Lung (tissue), 17 donors: ENCODE measurements at places on chromosomes 13 and 19. TPM values are rescaled to one million over a fixed set of nuclear protein-coding genes. Genes with fewer than 3 reads are reported as not detected.
A peak's percentile ranks its signal among the peaks of the same experiment; 100 is the strongest.

GRCh38 chr13:113002206-113002912, 33.3 kb downstream of the MCF2L start:
- H3K27me3 ChIP-seq: no peaks in the 10 kb centered on the region
- no peak overlapping the region for H3K27ac ChIP-seq
- DNase-seq: no peak
- no peak overlapping the region for H3K4me3 ChIP-seq
- H3K4me1 ChIP-seq: peaks cover 13% of the 10 kb centered on the region

DNA sequence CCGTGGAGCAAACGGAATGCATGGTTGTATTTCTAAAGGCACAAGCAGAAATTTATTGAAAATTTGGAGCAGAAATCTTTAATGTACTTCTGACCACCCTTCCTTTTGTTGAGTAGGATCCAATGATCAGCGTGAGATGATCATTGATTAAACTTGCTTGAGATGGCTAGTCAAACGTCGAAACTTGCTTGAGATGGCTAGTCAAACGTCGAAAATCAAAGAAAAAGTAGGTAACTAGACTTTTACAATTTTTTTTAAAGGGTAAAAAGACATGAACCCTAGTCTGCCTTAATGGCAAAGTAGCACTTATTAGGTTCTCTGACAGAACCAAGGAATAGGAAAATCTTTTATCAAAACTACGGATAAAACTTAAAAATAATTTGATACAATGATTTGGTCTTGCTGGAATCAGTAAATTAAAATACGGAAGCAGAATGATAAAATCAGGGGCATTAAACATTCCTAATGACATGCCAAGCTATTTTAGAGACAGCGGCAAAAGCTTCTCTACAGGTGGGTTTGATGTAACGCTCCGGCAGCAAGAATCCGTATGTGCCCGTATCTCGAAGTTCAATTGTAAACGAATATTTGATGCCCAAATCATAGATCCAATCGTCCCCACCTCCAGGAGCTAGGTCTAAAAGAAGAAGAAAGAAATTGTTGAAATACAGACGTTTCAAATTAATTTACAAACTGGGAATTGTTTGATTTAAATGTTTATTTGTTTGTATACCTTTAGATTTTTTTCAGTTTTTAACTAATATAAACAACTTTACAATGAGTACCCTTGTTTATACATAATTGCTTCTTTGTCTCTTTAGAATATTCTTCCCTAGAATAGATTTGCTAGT, 841 bp upstream of the ZC3H13 start:
- H3K27ac ChIP-seq: peak overlapping the region; percentile 76
- H3K4me3 ChIP-seq: peak overlapping the region; percentile 97
- no peaks in the 10 kb centered on the region for H3K36me3 ChIP-seq
- no peaks in the 10 kb centered on the region for H3K4me1 ChIP-seq

DNA sequence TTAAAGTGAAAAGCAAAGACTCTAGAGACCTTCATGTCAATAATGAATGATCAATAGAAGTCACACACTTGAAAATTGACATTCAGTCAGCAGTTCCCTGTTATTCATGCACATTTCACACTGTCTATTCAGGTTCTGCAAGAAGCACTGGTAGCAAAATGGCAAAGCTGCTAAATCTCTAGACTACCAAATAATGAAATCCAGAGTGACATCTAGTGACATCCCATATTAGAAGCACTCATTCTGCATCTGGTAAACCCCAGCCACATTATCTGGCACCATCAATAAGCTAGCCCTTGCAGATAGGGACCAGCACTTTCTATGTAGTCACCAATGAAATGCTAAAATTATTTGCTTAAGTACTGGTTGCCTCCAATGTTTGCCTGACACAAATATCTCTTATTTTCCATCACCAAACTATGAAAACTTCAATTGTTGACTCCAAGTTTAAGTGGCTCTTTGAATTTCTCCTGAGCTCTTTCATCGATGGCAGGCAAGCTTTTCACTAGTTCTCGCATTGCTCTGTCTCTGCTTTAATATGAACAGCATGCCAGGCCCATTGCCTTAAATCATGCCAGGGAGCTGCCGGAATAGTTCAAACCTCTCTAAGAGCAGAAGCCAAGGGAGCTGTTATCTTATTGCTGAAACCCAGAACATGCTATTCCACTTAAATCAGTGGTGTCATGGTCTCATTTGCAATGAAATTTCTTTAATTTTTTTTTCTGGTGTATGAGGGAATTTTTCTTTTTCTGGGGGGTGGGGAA, 409.9 kb downstream of the MZT1 start:
- H3K4me1 ChIP-seq: no peaks in the 10 kb centered on the region
- no peak overlapping the region for H3K4me3 ChIP-seq
- DNase-seq: no peak
- H3K27ac ChIP-seq: no peak overlapping the region
- no peaks in the 10 kb centered on the region for H3K27me3 ChIP-seq
- H3K36me3 ChIP-seq: no peaks in the 10 kb centered on the region

- peaks cover 15% of the 10 kb centered on the region for H3K4me1 ChIP-seq
- DNase-seq: no peak
- peak overlapping the region; percentile 48 for H3K27ac ChIP-seq
- H3K36me3 ChIP-seq: no peaks in the 10 kb centered on the region
- no peaks in the 10 kb centered on the region for H3K27me3 ChIP-seq
These were observed 4.8 kb downstream of the STK24 start for GRCh38 chr13:98571955-98572662.

RAB3A gene
- total RNA-seq: 3.1 TPM

GRCh38 chr13:99356262-99357091, 49.3 kb upstream of the GPR183 start:
- H3K36me3 ChIP-seq: peaks cover 4% of the 10 kb centered on the region
- H3K4me1 ChIP-seq: no peaks in the 10 kb centered on the region
- peak overlapping the region; percentile 84 for H3K27ac ChIP-seq

GRCh38 chr13:35711909-35712308, 235.4 kb upstream of the MAB21L1 start:
- no peaks in the 10 kb centered on the region for H3K27me3 ChIP-seq
- peaks cover 9% of the 10 kb centered on the region for H3K4me1 ChIP-seq
- H3K36me3 ChIP-seq: no peaks in the 10 kb centered on the region
- H3K4me3 ChIP-seq: no peak overlapping the region
- no peak for DNase-seq

- no peak overlapping the region for H3K4me3 ChIP-seq
- no peak overlapping the region for H3K27ac ChIP-seq
- H3K4me1 ChIP-seq: no peaks in the 10 kb centered on the region
- no peak for DNase-seq
- no peaks in the 10 kb centered on the region for H3K27me3 ChIP-seq
- peaks cover 53% of the 10 kb centered on the region for H3K36me3 ChIP-seq
These were observed 17.7 kb downstream of the DZIP1 start for GRCh38 chr13:95626768-95627167.

NDUFA13 gene
- 320 TPM for total RNA-seq

ZNF723 gene
- total RNA-seq: not detected

DNA sequence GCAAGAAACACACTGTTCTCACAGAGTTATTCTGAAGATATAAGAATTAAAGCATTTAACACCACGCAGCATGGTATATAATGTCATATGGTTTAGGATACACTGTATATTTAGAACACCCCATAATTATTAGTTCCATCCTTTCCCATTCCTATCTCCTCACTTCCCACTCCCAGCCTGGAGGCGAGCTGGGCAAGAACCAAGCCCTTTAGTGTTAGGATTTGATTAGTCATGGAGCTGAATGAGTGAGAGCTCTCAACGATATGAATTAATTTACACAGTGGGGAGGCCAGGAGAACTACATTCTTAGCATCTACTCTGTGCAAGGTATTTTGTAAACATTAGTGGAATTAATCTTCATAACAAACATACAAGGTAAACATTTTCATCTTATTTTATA, 934.3 kb downstream of the DIAPH3 start:
- H3K4me1 ChIP-seq: no peaks in the 10 kb centered on the region
- no peak for DNase-seq
- no peak overlapping the region for H3K4me3 ChIP-seq
- H3K36me3 ChIP-seq: no peaks in the 10 kb centered on the region
